ENCODE measurements at places on chromosomes 16 and 17.

GRCh38 chr17:44078412-44078811 lies 7.9 kb downstream of the G6PC3 start:
- DNase-seq: no peak

DNA sequence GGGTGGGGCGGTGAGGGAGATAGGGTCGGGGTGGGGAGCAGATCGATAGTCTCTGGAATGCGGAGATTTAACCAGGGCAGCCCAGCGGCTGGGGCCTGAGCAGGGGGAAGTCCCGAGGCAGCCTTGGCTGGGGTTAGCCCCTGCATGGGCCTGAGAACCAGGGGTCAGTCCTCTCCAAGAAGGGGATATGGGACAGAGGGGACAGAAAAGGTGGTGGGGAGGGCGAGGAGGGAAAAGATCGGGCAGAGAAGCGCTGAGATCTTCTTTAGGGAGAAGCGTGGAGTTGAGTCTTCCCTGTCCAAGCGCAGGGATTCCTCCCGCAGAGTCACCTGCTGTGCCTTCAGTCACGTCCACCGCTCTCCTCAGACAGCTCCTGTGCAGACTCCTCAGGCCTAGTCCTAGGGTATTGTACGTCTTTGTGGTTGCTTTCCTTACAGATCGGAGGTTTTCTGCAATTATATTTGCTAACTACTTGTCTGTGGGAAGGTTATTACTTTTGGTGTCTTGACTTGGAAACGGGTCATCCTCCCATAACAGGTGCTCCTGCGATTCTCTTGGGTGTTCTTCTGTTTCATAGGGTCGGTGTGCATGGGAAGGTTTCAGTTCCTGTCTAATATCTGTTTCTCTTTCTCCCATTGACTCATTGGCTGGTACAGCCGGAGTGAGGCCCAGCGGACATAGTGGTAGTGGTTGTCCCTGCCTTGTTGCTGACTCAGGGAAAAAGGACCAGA lies 952 bp downstream of the CD300A start:
- DNase-seq: no peak

GRCh38 chr17:28033972-28034714 lies 8.3 kb upstream of the NLK start:
- no peak for DNase-seq

- DNase-seq: no peak
Observed at GRCh38 chr17:27906226-27906580, 13.0 kb upstream of the LYRM9 start.

DNA sequence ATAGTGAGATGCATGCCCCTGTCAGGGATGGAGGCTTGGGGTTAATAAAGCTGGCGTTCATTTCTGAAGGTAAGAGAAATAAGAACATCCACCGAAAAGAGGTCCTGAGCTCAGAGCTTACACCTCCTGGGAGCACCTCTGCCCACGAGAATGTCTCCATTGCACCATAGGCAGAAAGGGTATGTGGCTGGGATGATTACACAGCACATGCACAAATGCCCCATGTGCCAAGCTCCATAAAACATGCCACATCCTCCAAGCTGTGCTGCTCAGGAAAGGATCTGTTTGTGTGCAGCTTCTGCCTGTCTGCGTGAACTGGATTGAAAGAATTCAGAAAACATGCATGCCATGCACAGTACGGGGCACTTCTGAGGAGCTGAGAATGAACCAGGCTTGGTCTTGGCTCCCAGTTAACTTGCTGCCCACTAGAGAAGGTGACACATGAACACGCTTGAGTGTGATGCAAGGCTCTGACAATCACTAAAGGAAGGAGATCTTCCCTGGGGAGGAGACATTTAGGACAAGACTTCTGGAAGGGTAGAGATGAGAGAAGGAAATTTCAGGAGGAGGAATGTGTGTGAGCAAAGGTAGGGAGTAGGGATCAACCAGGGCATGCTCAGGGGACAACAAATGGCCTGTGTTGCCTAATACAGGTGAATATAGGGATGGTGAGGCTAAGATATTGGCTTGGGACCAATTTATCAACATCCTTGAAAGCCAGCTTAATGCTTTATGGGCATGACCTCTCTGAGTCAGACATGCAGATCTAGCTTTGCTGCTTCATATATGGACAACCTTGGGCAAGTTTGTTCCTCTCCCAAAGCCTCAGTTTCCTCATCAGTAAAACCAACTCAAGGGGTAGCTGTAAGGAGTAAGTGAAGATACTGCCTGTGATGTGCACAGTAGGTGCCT lies 32.0 kb upstream of the SMPD3 start:
- DNase-seq: no peak

DNA sequence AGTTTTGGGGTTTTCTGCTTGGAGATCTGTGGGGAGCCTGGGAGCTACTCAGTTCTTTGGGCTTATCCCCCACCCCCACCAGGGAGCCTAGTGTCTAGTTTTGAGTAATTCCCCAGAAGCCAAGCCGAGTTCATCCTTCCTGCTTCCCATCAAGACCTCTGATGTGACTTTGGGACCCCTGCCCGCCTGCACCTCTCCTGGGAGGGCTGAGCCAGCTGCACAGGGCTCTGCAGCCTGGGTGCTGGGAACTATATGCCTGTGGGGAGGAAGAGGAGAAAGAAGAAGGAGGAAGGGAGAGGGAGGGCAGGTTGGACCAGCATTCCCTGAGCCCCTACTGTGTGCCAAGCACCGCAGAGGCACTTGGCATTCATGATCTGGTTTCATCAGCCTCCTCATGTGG lies 178.9 kb downstream of the TMEM132E start:
- DNase-seq: no peak

- DNase-seq: no peak
Observed at GRCh38 chr17:50218771-50219315, 17.4 kb upstream of the COL1A1 start.

DNA sequence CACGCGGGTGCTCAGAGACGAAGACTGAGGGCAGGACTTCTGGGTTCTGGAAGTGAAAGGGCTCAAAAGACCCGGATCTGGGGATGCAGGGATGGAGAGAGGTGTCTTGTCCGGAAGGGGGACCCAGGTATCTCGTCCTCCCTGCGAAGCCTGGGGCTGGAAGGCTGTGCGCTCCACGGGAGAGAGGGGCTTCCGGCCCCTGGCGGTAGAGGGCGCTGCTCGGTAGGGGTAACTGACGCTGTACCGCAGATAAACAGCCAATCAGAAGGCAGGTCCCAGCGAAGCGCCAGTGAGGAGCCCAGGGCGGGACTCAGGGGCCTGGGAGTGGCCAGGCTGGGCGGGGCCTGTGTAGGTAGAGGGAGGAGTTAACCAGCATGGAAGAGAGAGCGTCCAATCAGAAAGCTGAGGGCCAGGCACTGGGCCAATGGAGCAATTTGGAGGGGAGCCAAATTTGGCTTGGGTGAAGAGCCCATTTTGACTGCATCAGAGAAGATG lies 804 bp downstream of the TGFB1I1 start:
- peak; percentile 31 for DNase-seq

GRCh38 chr16:83390759-83391158 lies 417.0 kb upstream of the HSBP1 start:
- DNase-seq: no peak

DNA sequence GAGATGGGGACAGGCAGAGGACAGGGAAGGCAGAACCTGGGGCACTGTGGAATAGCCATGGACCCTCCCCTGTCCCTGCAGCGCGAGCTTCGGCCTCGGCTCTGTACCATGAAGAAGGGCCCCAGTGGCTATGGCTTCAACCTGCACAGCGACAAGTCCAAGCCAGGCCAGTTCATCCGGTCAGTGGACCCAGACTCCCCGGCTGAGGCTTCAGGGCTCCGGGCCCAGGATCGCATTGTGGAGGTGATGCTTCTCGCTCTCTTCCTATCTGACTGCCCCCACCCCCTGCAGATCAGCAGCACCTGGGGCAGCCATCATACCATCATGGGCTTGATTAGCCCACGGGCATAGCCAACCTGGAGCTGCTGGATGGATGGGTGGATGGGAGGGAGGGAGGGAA lies 13.5 kb downstream of the NHERF1 start:
- DNase-seq: no peak

- no peak for DNase-seq
Observed at GRCh38 chr17:77725846-77726245, 232.7 kb upstream of the TNRC6C start.

- no peak for DNase-seq
Observed at GRCh38 chr16:66207139-66207882, 159.2 kb upstream of the CDH5 start.

DNA sequence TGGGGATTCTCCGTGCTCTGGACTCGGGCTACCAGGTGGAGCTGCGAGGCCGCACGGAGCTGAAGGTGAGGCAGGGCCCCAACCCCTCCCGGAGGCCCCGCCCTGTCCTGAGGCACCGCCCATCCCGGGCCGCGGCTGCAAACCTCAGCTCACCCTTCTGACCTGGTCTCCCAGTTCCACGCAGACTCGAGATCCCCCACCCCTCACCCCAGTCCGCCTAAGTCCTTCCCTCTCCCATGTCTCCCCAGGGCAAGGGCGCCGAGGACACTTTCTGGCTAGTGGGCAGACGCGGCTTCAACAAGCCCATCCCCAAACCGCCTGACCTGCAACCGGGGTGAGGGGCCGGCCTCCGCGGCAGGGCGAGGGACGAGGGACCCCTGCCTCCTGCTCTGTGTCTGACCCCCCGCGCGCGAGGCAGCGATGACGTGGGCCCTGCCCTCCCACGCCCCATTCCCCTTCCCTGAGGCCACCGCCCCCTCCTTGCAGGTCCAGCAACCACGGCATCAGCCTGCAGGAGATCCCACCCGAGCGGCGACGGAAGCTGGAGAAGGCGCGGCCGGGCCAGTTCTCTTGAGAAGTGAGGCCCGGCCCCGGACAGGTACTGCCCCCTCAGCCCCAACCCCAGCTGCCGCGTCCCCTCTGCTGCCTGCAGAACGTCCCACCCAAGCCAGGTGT lies 13.7 kb downstream of the GUCY2D start:
- DNase-seq: no peak

GRCh38 chr16:83967838-83968305 lies at the start of gene NECAB2:
TSS of gene NECAB2 (plus strand) at chr16:83968244. CDS start at chr16:83968649, 405 bp downstream.
- DNase-seq: no peak

DNA sequence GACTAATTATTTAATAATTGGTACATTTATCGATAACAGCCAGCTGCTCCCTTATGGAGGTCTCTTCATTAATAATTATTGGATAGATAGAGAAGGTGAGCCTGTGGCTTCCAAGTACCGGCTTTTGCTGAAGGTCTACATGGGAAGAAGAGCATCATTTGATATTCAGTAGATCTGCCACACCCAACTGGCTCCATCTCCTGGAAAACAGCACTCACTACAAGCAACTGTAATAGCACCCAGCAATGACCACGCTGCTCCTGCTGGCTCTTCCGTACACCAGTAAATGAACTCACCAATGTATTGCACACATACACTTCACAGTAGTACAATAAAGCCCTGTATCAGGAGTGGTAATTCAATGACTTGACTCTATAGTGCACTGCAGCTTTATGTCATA lies 19.5 kb downstream of the MARVELD3 start:
- no peak for DNase-seq

DNA sequence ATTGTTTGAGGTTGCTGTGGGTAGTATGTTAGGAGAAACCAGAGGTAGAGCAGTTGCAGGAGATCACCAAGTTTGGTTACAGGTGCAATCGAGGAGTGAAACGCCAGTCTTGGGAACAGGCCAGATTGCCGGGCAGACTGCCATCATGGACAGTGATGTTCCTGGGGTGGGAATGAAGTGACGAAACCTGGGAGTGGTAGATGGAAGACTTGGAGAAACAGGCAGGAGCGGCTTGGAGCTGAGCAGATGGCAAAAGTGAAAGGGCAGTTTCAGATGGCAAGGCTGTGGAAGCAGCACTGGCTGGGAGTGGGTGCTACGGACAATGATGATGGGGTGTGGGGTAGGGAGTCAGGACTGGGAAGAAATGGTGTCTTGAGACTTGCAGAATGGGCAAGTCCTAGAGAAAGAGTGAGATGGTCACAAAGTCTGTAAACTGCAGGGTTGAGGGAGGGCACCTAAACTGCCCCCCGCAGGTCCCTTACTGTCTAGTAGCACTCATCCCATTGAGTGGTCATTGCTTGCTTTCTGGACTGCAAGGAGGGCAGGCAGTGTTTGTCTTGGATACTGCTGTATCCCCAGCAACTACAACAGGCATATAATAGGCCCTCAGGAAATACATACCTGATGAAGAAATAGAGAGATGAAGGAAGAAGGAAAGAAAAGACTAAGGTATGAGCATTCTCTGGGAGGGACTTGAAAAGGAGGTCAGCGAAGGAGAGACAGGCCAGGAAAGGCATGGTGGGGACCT lies 29.5 kb upstream of the ULK2 start:
- no peak for DNase-seq

GRCh38 chr17:77366206-77366557 lies 225.4 kb downstream of the SEC14L1 start:
- no peak for DNase-seq

GRCh38 chr17:27485125-27485524 lies 28.9 kb downstream of the KSR1 start:
- no peak for DNase-seq

- no peak for DNase-seq
Observed at GRCh38 chr16:86392436-86393152, 117.7 kb upstream of the FOXF1 start.

- DNase-seq: no peak
Observed at GRCh38 chr17:67171560-67171959, 73.4 kb downstream of the HELZ start.

DNA sequence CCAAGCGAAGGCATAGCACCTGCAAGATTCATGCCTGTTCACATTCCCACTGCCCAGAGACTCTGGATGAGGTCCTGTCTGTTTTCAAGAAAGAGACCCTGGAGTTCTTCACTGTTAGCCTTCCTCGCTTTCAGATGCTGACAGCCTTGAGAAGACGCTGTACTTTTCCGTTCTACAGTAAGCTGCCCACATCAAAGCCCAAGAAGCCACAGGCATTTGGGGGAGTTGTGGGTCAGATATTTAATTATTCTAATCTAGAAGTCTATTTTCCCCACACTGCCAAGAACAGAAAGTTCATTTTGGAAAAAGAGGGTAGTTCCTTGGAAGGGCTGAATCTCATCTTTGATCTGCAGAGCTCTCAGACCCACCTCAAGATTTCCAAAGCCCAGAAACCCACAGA lies 127.9 kb downstream of the AXIN2 start:
- no peak for DNase-seq

- no peak for DNase-seq
Observed at GRCh38 chr17:75799402-75799801, 14.8 kb downstream of the UNK start.

- DNase-seq: no peak
Observed at GRCh38 chr17:44999433-44999832, 31.3 kb upstream of the C1QL1 start.

- no peak for DNase-seq
Observed at GRCh38 chr17:60599220-60599619, 773 bp upstream of the PPM1D start.
